ENCODE measurements at places on chromosomes 4 and X.

DNA sequence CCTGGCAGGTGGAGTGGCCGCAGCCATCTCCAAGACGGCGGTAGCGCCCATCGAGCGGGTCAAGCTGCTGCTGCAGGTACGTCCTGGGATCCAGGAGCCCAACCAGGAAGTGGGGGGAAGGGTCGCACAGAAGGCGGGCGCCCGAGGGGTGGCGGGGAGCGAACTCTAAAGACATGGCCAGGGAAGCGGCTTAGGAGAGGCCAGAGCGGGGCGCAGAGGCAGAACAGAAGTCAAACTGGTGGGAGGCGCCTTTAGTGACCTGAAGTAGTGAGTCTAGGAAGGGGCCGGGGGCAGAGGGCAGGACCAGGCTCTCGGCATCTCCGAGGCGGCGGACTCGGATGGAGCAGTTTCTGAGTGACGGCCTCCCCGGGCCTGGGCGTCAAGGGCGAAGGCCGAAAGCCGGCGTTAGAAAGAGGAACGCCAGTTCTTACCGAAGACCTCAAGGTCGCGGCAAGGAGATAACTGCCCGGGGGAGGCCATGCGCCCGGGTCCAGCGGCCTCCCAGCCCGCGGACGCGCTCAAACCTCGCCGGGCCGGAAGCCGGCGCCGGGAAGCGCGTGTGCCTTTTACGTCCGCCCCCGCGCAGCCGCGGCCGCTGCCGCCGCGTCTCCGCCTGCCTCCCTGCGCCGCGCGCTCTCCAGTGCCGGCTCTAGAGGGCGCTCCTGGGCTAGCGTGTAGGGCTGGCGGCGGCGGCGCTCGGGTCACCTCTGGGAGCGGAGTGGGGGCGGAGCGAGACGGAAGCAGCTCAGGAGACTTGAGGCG, 488 bp downstream of the SLC25A5 start:
- DNase-seq = peak; percentile 82

DNA sequence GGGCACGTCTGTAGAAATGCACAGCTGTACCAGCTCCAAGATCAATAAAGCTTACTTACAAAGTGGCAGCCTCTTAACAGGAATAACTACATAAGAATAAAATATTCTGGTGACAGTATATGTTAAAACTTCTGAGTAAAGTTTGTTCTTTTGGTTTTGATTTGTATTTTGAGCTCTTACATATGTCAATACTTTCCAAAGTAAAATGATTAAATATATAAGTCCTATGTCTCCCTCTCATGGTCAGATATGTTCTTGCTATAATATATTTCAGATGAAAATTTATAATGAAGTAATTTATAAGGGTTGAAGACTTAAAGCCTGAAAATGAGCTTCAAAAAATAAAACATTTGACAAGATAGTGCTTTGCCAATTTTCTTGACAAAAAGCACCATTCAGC, 254.4 kb downstream of the NPFFR2 start:
- no peak for DNase-seq

DNA sequence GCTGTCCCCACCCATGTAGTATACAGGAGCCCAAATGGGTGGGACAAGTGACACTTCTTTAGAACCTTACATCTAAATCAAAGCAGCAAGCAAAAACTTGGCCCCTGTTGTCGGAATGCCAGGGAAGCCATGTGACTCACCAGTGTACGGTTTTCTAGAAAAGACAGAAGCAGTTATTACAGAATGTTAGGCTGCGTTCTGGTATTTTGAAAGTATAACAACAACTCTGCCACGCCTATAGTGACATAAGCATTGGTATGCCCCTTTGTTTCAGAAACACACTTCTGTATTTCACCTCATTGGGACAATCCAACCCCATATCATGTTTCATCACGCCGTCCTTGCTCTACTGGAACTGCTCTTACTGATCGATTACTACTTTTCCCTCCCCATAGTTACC, 14.8 kb downstream of the PDHA1 start:
- DNase-seq = no peak

GRCh38 chrX:63959975-63960374, 175.0 kb upstream of the ARHGEF9 start:
- no peak for DNase-seq

DNA sequence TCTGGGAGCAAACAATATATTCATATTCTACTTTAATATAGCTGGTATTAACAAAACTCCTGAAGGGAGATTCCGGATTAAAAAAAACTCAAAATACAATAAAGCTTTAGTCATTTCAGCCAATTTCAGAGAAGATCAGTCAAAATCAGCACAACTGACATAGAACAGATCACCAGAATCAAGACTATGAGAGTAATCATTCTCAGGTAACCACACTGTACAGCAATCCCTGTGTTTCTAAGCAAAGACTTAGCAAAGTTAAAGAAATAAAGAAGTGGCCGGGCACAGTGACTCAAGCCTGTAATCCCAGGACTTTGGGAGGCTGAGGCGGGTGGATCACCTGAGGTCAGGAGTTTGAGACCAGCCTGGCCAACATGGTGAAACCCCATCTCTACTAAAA, 9.1 kb downstream of the DCTD start:
- DNase-seq = no peak

GRCh38 chr4:37737466-37737865, 51.3 kb upstream of the RELL1 start:
- DNase-seq = no peak

All from WERI-Rb-1 (cell line).